ENCODE measurements at places on chromosomes 1 and 21. TPM values are rescaled to one million over a fixed set of nuclear protein-coding genes. Genes with fewer than 3 reads are reported as not detected.

DNA sequence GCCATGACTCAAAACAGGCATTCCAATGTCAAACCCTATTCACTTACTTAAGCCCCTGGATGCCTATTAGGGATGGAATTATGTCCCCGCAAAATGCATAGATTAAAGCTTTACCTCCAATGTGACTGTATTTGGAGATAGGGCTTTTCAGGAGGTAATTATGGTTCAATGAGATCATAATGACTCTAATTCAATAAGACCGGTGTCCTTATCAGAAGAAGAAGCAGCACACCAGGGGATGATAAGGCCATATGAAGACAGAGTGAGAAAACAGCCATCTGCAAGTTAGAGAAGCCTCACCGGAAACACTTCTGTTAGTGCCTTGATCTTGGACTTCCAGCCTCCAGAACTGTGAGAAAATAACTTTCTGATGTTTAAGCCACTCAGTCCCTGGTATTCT lies 1131.8 kb upstream of the TMPRSS15 start:
- no peak for DNase-seq

DNA sequence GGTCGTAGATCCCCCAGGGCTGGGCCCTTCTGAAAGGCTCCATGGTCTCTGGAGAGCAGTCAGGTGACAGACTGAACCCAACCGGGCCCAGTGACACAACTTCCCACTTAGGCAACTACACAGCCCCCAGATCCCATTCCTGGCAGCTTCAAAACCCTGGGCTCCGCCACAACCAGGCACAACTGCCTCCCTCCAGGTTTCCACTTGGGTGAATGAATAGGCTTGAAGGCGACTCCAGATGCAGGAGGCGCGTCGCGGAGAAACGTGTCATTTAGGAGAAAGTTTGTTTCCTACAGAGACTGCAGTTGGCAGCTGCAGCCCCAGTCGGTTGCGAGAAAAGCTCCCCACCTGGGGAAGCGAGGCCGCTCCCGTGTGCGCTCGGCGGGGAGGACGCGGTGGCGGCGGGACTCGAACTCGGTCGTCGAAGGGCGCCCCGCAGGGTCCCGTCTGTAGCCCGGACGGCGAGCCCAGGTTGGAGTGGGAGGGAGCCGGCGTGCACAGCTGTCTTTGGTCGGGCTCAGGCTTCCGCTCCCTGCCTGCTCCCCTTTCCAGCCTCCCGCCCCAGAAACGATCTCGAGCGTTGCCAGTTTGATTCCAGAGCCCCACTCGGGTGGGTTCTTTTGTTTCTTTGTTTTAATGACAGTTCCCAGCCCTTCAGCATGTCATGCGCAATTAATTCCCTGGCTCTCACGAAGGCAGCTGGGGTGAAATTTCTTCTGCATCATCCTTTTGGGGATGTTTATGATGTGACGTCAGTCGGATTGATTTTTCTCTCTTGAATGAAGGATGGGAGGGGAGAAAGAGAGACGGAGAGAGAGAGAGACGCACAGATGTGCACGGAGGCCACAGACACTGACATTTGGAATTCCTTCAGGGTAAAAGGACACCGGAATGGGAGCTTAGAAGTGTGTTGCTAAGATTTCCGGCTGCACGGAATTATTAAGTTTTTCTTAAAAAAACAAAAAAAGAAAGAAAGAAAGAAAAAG lies 862 bp upstream of the SGIP1 start:
- DNase-seq = no peak

DNA sequence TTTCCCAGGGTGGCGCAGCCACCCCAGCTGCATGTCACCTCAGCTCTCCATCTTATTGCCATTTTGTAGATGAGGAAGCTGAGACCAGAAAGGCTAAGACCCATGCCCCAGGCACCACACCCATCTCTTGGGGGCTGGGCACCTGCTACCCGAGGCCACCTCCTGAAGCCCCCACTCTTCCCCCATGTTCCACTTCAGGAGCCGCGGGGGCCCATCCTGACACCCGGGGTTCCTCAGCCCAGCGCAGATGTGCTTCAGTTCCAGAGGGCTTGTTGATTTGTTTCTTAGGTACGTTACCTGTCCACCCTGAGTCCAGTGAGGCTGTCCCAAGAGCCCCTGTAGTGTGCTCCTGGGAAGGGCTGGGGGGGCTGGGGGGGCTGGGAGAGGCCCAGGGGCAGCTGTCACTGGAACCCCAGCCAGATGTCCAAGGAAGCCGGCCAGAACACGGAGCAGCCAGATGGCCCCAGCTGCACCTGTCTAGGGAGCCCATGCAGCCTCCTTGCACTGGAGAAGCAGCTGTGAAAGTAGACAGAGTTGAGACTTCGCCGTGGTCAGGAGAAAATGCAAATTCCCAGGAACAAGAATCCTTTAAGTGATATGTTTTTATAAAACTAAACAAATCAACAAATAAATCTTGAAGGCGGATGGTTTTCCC lies 17.1 kb upstream of the CCDC27 start:
- no peak for DNase-seq

DNA sequence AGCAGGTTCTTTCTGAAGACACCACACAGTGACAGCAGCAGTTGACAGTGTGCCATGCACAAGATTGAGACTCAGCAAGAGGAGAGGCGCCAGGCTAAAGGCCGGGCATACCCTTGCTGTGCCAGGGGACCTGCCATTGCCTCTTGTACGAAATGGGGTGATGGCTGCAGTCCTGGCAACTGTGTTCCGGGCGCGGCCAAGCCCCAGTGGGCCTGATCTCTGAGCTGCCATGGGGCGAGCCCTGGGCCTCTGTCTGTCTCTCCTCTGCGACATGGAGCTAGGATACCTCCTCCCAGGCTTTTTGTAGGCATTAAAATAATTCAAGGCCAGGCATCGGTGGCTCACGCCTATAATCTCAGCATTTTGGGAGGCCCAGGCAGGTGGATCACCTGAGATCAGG lies 9.6 kb upstream of the TRAPPC10 start:
- no peak for DNase-seq

The NFASC gene
- 0.39 TPM for polyA plus RNA-seq

The PLCH2 gene
- polyA plus RNA-seq = 0.21 TPM

The DCST2 gene
- polyA plus RNA-seq = 0.43 TPM

The RAVER2 gene
- 6.4 TPM for polyA plus RNA-seq

The VWA5B1 gene
- polyA plus RNA-seq = not detected
